ENCODE measurements at places on chromosomes 3 and 15. TPM values are rescaled to one million over a fixed set of nuclear protein-coding genes. Genes with fewer than 3 reads are reported as not detected.

The PARP9 gene
- total RNA-seq = 22.7 TPM

The SLC30A4 gene
- 1.0 TPM for total RNA-seq

The ISLR2 gene
- total RNA-seq = 0.09 TPM

The DHFR2 gene
- 3.8 TPM for total RNA-seq

The LRRC49 gene
- 4.5 TPM for total RNA-seq

The PPCDC gene
- total RNA-seq = 9.0 TPM

The GP9 gene
- total RNA-seq = not detected
